ENCODE measurements at places on chromosomes 6 and 20. TPM values are rescaled to one million over a fixed set of nuclear protein-coding genes. Genes with fewer than 3 reads are reported as not detected.

Gene CST4
- not detected for total RNA-seq

Gene TINAG
- 0.41 TPM for total RNA-seq

Gene TMEM244
- total RNA-seq = not detected

Gene MEI4
- total RNA-seq = not detected

Gene CRISP2
- not detected for total RNA-seq

Gene LST1
- total RNA-seq = 1.6 TPM

Gene TSPYL4
- 3.6 TPM for total RNA-seq

Gene PTCHD4
- 0.20 TPM for total RNA-seq

Gene SLC44A4
- total RNA-seq = 1.6 TPM

Gene PRR3
- 0.75 TPM for total RNA-seq

Gene CLPSL1
- total RNA-seq = not detected

Gene LY6G5C
- total RNA-seq = not detected

Gene CGAS
- 1.6 TPM for total RNA-seq
